LHCN-M2 (cell line): ENCODE measurements at places on chromosomes 4 and X.
A peak's percentile ranks its signal among the peaks of the same experiment; 100 is the strongest.

DNA sequence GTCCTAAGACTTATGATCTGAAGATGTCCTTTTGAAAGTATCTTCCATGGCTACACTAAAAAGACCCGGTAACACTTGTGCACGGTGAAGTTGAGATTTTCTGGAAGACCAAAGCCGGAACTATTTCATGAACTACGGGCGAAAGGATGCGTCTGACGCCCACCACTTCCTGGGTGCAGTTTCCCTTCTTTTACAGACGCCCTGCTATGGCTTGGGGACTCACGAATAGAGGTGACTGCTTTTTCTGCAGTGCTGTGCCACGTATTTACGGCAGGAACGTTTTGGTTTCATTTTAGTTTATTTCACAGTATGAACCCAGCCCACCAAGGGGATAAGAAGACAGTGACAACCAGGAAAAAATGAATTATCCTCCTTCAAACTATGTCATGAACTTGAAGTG lies 180.4 kb downstream of the AFAP1 start:
- DNase-seq, result no peak

GRCh38 chr4:24889991-24890390 lies 22.9 kb downstream of the CCDC149 start:
- DNase-seq, result no peak

DNA sequence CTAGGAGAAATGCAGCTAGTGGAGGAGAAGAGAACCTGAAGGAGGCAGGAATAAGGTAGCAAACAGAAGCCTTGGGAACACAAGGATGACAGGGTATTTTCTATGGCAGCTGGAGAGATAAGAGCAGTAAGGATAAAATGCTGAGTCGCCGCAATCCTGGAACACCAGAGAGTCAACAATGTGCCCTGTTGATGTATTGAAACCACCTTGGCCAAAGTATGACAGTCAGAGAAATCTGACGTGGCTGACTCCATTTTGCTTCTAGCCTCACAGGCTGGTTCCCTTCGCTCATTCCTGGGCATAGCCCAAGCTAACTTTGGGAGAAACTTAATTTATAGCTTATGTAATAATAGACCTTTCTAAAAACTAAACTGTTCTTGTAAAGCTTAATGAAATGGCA lies 56.6 kb upstream of the C4orf54 start:
- DNase-seq, result no peak

DNA sequence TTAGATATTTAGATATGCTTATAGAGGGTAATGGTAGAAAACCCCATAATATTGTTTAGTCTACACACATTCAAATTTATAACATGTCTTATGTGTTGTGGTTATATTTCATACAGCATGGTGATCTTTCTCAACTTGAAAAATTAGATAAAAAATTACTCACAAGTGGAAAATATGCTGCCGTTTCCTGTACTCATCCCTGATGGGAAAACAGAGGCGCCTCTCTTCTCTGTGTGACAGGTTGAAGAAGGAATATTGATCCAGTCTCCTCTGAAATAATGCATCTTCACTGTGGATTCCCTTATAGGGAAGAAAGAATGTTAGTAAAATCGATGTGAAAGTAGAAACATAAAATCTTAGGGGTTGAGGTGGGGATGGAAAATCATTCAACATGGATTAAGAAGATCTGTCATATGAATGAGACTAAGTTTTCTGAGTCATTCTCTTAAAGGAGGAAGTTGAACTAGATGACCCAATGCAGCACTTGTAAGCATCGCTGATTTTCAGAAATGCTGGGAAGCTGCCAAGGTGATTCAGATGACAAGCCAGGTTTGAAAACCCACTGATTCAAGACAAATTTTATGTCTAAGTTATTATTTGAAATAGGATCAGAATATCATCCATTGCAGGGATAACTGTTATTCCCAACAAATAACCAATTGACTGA lies 70.7 kb downstream of the ANKRD50 start:
- peak; percentile 86 for DNase-seq

- no peak for DNase-seq
Measured at GRCh38 chr4:123017078-123017477, 94.7 kb upstream of the NUDT6 start.

DNA sequence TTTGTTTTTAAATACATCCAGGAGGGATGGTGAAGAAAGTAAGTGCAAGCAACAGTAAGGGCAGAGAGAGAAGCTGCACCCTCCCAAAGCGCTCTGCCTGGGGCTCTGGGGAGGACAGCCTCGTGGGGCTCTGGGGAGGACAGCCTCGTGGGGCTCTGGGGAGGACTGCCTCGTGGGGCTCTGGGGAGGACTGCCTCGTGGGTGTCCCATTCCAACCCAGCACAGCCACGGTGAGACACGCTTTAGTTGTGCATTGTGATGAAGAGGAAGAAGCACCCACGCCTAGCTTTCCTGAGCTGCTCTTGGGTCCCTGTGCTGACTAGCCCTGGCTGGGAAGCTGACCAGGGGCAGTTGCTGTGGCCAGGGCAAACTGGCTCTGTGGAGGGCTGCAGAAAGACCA lies 43.1 kb upstream of the SLC25A4 start:
- no peak for DNase-seq

GRCh38 chr4:33381816-33382215 lies 2661.6 kb downstream of the PCDH7 start:
- no peak for DNase-seq

- no peak for DNase-seq
Measured at GRCh38 chr4:85867271-85867670, 392.3 kb downstream of the ARHGAP24 start.

GRCh38 chrX:5870238-5870637 lies 358.4 kb downstream of the NLGN4X start:
- DNase-seq, result peak; percentile 23

DNA sequence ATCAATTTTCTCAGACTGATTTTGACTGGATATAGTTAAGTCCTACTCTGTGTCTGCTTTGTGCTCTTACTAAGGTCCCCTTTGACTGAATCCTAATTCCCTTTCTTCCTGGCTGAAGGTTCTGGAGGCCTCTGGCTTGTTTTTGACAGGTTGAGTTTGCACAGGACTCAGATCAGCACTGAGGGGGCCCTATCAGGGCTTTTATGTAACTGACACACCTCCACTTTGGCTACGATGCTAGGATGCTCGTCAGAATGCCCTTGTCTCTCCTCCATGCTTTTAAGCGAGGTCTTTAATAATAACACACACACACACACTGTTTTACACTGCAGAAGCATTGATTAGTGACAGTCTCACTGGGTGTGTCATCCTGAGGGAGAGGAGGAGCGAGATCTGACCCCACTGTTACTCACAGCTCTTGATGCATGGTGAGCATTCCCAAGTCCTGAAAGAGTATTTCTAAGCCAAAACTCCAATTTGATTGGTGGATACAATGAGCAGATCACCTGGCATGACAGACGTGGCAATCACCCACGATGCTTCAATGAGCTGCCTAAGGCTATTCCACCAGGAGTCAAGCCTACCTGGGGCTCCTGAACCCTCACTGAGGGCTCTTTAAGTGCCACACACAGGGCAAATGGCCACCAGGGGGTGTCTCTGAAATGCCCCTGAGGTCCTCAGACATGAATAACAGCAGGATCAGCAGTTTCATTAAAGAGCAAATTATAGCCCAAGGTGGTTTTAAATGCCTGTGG lies 130.4 kb upstream of the CPEB2 start:
- DNase-seq, result no peak

DNA sequence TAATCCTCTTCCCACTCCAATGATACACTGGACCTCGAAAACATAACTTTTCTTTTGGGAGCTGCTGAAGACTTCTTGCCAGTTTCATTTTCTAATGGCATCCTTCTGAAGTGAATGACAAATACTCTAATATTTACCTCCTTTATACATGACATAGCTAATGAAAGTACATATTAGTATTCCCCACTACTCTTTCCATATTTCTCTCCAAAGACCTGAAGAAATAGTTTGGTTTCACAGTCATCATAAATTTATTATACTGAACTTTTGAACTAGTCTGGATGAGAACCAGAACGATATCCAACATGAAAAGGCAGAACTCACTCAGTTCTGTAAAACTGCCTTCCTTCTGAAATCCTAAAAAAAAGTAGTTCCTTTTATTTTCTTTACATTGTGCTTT lies 139.1 kb downstream of the GPC3 start:
- DNase-seq, result no peak

- no peak for DNase-seq
Measured at GRCh38 chrX:132853040-132853439, 105.4 kb downstream of the HS6ST2 start.

DNA sequence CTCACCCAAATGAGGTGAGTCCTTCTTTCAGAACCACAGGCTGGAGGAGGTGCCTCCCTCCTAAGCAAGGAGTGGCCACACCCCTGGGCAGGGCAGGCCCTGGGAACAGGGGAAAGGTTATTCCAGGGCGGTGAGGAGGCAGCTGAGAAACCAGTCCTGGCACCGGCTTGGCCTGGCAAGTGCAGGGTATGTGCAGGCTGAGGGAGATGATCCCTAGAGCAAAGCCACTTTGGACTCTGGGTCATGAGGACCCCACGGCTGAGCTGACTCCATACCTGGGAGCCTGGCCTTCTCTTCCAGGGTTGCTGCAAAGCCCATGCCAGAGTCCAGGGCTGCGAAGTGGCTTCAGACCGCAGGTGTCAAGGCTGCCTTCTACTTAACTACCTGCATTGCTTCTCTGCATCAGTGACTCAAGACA lies 49.5 kb upstream of the HELT start:
- DNase-seq, result no peak

DNA sequence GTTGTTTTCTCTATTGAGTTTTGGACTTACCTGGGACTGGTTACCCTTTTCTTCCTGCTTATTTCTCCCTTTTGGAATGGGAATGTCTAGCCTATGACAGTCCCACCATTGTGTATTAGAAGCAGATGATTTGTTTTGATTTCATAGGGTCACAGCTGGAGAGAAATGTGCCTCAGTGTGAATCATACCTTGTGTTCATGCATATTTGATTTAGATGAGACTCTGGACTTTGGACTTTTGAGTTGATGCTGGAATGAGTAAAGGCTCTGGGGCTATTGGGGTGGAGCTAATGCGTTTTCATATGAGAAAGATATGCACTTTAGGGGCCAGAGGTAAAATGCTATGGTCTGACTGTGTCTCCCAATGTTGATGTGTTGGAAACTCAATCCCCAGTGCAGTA lies 30.5 kb upstream of the TEX13C start:
- no peak for DNase-seq

DNA sequence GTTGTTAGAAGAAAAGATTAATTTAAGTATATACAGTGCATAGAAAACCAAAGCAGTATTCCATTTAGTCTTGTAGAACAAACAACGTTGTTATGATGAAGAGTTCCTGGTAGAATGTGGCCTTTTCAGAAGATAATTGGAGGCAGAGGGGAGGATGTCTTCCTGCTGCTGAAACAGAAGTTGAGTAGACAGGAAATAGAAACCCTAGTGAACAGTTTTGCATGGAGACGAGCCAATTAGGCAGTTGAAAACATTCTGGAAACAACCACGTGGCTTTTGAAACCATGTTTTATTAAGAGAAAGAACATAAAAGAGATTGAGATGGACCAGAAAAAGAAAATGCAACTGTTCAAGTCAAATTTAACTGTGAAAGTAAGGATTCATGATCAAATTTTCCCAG lies 325.2 kb downstream of the CAMK2D start:
- DNase-seq, result peak; percentile 84

DNA sequence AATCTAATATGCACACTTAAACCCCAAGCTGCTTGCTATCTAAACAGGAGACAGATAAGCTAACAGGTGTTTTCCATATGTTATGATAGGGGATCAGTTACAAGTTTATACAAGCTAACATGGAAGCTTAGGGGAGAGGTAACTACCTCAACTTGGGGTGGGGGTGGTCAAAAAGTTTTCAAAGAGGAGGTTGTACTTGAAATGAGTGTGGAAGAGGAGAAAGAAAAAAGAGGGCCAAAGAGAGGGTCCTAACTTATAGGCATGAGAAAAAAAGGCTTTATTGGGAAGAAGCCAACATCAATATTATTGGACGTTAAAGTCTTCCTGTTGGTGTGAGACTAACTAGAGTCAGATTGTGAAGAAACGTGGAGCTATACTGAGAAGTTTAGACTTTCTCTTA lies 205.9 kb downstream of the NDST4 start:
- no peak for DNase-seq

DNA sequence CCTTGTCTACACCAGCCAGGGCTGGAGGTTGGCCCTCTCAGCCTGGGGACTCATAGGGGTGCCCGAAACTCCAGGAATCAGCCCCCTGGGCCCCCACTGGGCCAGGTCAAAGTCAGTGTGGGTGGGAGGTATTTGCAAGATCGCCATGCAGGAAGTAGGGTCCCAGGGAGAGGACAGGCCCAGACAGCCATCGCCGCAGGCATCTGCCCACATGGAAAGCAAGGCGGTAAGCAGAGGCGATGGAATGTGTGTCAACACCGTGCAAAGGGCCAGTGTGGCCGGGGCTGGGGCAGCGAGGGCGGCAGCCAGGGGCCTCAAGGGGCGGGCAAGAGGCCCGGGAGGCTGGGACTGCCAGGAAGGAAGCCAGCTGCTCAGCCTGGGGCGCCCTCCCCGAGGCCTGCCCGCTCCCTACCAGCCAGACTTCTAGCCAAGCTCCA lies 19.3 kb upstream of the DUSP9 start:
- no peak for DNase-seq

GRCh38 chr4:127997534-127998388 lies 32.6 kb downstream of the ABHD18 start:
- DNase-seq, result peak; percentile 83

DNA sequence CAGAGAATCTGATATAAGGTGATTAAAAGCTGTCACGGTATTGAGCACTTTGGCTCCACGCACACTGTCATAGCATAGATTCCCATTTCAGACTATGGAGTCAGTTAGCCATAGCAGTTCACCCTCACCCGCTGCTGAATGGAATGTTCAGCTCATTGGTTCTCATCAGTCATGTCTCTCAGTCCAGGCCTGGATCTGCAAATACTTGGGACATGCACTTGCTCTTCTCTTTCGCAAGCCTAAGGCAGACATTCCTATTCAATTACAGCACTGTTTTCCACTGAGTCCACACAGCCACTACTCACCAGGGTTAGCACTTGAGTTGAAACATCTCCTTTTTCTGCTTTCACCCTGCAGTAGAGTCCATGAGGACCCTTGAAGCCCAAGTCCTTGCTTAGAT lies 30.6 kb upstream of the SCML1 start:
- DNase-seq, result no peak

GRCh38 chr4:184895012-184895695 lies 69.4 kb upstream of the ACSL1 start:
- no peak for DNase-seq
